ENCODE measurements at places on chromosomes 1 and 21.

DNA sequence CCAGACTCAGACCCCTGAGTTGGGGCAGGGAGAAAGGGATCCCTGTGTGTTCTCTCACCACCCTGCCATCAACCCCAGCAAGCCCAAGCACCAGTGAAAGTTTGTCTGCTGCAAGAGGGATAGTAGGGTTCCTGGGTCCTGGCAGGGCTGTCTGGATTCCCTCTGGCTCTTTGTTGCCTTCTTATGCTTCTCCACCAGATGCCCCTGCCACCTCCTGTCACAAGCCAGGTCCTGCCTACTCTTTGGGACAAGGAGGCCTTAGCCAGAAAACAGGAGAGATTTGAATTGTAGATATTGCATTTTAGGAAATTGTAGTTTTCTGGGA is 21.7 kb downstream of the UBE2T start:
- DNase-seq, result no peak

GRCh38 chr1:214331180-214331579 is 50.2 kb downstream of the SMYD2 start:
- DNase-seq, result no peak

DNA sequence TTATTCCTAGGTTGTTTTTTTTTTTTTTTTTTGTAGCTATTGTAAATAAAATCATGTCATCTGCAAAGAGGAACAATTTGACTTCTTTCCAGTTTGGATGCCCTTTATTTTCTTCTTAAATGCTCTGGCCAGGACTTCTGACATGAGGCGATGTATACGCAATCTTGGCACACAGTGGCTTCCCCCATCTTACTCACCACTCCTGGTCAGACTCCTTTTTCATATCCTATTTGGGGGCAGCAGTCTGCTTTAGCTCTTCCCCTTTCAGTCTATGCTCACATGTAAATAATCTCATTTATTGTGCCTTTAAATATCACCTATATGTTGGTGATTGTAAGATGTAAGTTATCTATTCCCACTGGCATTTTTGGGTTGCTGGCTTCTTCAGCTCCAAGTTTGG is 56.1 kb downstream of the SLAMF6 start:
- DNase-seq, result no peak

GRCh38 chr1:161229896-161230295 is 4.0 kb downstream of the TOMM40L start:
- DNase-seq, result no peak

GRCh38 chr21:15682186-15682895 is 47.4 kb upstream of the USP25 start:
- DNase-seq, result no peak

- DNase-seq, result no peak
Observed at GRCh38 chr1:107963008-107963407, 2.0 kb downstream of the VAV3 start.

DNA sequence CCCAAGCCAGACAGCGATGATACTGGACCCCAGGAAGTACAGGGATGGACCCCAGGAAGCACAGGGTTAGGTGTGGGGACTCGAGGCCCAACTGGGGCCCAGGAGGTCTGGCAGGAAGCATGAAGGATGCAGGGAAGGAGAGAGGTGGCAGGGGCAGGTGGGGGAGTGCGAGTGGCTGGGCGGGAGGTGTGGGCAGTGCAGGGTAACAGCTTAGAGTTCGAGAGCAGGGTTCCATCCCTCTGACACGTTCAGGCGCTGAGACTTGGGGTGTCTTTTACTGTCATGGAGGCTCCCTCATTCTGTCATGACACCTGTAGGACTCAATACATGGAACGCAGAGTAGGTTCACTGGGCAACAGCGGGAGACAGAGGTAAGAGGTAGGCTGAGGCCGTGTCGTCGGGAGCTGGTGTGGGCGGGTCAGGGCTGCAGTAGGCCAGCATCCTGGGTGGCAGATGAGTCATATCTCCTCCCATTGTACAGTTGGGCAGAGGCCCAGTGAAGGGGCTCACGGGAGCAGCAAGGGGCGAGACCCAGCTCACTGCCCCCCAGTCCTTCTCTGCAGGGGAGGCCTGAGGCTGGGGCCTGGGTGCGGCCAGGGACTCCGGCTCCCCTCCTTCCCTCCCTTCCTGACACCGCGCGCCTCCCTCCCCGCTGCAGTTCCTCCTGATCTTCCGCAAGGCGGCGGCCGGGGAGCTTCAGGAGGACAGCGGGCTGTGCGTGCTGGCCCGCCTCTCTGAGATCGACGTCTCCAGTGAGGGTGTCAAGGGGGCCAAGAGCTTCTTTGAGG is 11.6 kb upstream of the CTRC start:
- DNase-seq, result no peak

DNA sequence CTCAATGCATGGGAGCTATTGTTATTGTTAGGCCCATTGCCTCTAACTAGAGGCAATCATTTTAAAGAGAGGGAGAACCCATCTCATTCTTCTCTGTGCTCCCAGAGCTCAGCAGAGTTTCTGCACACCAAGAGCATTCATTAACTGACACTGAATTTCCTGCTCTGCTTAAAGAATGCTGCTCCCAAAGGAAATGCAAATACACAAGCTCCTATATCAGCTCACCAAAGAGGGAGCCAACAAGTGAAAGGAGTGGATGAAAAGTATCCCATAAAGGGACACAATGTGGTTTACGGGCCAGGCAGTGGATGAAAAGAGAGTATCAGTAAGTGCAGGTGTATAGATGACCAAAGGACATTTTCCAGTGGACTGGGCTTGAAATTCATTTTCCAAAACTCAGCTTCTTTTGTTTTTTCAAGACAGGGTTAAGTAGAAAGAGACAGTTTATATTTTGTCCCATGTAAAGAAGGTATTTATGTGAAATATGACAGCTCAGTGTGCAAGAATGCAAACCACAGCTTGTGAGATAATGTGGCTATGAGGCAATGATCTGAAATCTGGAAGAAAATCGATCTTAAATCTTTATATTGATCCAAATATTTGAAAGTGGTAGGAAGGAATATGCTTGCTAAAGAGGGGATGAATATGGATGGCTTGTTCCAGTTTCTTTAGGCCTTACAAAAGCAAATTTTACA is 207.7 kb upstream of the CAMK1G start:
- no peak for DNase-seq

All from NCI-H2081 treated with DMSO at 0.1 percent for 48 hours (cell line).